ENCODE measurements at places on chromosomes 3 and 15.

- DNase-seq = no peak
These were observed 50.6 kb downstream of the HACD2 start for GRCh38 chr3:123534264-123534663.

DNA sequence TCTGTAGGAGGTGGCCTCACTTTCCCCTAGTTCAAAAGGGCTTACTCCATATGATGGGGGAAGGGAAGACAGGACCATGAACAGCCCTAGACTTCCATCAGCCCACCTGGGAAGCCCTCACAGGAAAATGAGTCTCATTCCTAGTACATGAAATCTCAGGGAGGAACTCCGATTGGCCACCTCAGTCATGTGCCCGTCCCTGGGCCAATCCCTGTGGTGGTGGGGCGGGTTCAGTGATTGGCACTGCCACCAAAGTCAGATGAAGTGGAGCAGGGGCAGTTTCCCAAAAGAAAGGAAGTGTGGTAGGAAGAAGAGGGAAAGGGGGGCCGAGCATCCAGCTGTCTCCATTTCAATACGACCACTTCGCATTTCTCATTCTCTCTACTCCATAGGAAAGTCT lies 25.9 kb upstream of the GP9 start:
- no peak for DNase-seq

DNA sequence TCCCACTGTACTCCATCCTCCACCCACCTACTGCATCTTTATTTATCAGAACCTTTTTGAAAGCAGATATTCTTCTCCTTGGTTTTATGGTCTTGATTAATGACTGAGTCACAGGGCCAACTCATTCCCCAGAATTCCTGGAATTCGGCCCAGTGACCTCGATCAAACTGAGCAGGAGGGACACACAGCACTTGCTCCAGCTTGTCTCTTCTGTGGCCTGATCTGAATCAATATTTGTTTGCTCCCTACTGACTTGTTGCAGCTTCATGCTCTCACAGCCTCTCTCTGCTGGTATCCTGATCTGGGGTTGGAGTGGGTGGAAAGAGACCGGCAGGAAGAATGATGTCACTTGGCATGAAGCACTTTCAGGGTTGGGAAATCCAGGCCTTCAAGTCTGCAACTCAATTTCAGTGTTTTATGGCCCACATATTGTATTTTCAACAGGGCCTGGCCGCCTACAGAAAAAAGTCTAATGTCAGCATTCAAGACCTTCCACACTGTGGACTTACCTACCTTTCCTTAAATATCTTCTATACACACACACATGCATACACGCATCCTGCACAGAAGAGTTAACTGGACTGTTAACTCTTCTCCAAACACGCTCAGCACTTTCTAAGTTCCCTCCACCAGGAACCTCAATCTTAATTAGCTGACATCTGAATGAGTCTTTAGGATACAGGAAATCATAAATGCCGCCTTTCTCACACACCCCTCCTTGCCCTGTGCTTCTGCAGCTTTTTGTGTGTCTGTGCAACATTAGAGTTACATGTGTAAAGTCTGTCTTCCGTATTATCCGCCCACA lies 4.6 kb downstream of the ANXA2 start:
- peak; percentile 81 for DNase-seq

GRCh38 chr15:100544338-100544841 lies 15.6 kb upstream of the CERS3 start:
- DNase-seq = no peak

DNA sequence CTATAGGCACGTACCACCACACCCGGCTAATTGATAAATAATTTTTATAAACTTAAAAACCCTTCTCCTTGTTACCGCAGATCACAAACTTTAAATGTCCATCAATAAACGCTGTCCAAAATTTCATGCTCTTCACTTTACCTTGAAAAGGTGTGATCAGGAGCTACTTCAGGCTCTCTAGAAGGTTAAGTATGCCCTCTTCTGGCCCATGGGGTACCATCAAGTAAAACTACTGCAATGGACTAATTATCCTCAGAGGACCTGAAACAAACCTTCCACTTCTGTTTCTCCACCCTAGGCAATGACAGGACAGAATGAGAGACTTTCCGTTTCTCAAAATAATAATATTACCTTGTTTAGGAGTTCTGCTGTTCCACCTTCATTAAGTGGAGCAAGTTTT lies 9.2 kb downstream of the LZTFL1 start:
- DNase-seq = no peak

Data from heart right ventricle (tissue), 16 donors.